Aorta (tissue), 5 donors: ENCODE measurements at places on chromosomes 7 and 10.

GRCh38 chr10:71975871-71976725 lies 11.9 kb downstream of the CHST3 start:
- DNase-seq: peak; percentile 80

DNA sequence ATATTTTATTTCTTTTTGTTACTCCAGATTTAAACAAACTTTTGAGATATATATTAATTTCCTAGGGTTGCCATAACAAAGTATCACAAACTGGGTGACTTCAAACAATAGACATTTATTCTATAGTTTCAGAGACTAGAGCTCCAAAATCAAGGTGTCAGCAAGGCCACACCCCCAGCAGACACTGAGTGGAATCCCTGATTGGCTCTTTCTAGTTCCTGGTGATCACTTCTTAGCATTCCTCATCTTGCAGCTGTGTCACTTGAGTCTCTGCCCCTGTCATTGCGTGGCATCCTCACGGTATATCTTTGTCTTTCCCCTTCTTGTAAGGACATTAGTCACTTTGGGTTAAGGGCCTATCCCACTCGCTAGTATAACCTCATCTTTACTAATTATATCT lies 7.6 kb upstream of the SLC26A3 start:
- DNase-seq: no peak

GRCh38 chr7:22481726-22482125 lies 18.3 kb downstream of the STEAP1B start:
- DNase-seq: no peak

DNA sequence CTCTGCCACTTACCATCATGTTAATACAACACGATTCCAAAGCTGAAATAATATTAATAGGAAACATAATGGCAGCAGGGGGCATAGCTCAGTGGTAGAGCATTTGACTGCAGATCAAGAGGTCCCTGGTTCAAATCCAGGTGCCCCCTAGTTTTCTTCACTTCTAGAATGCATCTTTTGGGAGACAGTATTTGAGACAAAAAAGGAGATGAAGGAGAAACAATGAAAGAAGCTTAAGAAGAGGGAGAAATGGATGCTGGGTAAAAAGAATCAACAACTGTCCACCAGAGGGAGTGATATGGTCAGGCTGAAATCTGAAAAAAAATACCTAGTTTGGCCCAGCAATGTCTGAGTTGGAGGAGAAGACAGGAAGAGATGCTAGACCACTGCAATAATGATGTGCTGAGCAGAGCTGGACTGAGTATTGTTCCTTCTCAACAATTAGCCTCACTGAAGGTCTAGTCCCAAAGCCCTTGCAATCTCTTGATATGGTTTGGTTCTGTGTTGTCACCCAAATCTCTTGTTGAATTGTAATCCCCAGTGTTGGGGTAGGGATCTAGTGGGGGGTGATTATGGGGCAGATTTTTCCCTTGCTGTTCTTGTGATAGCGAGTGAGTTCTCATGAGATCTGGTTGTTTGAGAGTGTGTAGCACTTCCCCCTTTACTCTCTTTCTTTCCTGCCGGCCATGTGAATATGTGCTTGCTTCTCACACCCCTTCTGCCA lies 48.3 kb downstream of the ZNF783 start:
- DNase-seq: no peak

- DNase-seq: no peak
Measured at GRCh38 chr10:31207636-31208035, 111.4 kb upstream of the ZEB1 start.

GRCh38 chr10:33483124-33483815 lies 148.8 kb upstream of the NRP1 start:
- DNase-seq: no peak

DNA sequence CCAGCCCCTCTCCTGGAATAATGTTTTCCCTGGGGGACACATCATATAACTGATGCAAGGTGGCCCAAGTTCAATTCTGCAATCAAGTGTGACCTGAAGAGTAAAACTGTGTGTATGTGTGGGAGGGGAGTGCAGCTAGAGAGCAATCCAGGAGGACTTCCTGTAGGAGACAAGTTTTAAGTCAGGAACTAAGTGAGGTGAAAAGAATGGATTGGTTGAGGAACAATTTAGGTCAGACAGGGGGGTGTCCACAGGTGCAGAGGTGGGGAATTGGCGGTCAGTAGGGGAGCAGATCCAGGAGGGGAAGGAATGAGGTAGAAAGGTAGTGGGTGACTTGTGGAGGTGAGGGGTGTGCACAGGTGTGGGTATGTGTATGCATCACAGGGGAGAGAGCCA lies 82.6 kb downstream of the NEURL1 start:
- no peak for DNase-seq

- no peak for DNase-seq
Measured at GRCh38 chr10:127033216-127034033, 128.2 kb downstream of the DOCK1 start.

DNA sequence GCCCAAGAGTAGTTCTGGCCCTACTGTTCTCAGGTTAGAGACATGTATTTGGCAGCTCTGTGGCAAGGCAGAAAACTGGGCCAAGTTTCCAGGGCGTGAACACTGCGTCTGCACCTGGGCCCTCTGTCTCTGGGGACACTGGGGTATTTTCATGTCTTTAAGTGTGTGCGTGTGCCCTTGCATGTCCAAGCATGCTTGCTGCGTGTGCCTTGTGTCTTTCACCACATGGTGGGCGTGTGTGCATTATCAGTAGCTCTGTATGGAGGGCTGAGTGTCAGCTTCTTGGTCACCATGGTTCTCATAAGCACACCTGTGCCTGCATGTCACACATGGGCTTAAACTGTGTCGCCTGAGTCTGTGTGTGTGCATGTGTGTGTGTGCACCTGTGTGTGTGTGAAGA lies 69.3 kb downstream of the HIPK2 start:
- DNase-seq: no peak

DNA sequence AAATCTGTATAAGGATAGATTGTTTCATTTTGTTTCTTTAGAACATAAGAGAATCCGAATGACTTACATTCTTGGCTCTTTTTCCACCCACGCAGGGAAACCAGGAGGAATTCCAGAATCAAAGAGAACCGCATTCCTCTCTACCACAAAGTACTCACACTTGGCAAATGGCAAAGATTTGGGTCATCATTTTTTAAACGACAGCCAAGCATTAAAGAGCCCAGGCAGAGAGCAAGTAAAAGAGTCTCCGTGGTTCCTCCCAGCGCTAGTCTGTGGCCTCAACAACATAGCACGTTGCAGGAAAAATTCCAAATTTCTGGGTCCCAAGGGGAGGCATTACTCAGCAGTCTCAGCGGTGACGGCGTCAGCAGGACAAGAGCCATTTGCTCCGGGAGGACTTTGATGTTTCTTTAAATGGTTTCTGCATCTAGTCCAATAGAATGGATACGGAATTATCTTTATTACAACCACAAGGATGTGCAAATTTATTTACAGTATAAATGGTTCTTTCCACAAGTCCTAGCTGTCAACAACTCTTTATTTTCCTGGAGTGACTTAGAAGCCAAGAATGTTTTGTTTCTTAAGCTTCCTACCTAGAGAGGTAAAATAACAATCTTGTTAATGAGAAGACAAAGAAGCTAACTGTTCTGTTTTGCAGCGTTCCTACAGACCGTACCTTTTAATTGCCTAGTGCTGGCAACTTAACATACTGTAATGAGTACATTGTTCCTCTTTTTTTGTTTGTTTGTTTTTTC lies 232.5 kb downstream of the SKIDA1 start:
- DNase-seq: peak; percentile 78

- no peak for DNase-seq
Measured at GRCh38 chr10:7261351-7261750, 149.5 kb downstream of the SFMBT2 start.

- DNase-seq: no peak
Measured at GRCh38 chr10:130461631-130462030, 325.4 kb downstream of the GLRX3 start.

DNA sequence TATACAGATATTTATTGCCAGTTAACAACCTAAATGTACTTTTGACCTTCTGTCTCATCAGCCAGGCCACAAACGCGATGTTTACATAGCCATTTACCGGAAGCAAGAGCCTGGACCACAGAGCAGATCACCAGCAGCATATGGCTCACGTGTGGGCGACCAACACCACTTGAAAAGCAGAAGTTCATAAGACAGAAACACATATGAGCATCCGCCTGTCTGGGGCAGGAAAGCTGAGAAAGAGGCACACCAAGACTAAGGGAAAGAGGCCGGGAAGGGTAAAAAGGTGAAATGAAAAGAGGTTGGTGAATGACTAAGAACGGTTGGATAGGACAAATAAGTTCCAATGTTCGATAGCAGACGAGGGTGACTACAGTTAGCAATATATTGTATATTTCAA lies 1.3 kb downstream of the ABCB1 start:
- no peak for DNase-seq

GRCh38 chr7:12211054-12211710 lies at the start of gene TMEM106B:
Gene TMEM106B (plus strand): TSS chr7:12211294. CDS start chr7:12214811, 3,517 bp downstream.
- DNase-seq: peak; percentile 99

DNA sequence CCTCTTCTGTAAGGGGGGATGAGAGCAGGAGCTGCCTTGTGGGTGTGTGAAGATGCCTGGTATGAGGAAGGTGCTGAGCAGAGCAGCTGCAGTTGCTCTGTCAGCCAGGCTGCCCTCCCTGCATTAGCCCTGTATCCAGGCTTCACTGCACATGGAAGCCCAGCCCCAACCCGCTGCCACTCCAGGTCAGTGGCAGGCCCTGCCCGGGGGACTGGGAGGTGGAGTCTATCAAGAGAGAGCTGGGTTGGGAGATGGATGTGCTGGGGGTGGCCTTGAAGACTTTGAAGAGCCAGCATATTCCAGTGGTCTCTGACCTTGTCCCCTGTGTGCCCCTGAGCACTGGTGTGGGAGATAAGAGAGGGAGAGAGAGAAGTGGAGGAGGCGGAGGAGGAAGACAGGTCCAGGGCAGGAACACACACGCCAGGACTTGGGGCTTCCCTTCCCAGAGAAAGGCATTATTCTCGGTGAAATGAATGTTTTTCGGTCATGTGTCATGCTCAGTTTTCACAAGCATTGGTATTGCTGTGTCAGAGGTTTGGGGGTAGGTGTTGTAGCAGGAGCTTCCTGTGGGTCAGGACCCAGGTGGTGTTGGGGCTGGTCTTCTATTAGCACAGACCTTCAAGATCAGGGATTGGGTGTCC lies 2.6 kb downstream of the PPIF start:
- DNase-seq: peak; percentile 32

DNA sequence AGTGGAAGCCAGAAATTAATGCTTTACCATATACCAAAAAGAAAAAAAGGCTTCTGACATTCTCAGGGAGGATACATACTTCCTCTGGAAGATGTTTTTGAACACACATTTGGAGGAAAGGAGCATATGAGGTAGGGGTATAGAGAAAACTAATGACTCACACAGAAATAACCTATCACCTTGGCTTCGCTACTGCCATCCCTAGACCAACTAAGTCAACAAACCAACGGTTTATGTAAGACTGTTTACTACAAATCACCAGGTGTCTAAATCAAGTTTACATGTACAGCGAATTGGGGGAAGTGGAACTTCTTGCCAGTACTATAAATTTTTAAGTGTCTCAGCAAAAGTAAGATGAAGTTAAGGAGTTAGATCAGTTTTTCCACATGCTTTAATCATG lies 96.9 kb downstream of the NT5C2 start:
- DNase-seq: no peak

- DNase-seq: no peak
Measured at GRCh38 chr10:11555556-11555955, 55.9 kb downstream of the USP6NL start.

DNA sequence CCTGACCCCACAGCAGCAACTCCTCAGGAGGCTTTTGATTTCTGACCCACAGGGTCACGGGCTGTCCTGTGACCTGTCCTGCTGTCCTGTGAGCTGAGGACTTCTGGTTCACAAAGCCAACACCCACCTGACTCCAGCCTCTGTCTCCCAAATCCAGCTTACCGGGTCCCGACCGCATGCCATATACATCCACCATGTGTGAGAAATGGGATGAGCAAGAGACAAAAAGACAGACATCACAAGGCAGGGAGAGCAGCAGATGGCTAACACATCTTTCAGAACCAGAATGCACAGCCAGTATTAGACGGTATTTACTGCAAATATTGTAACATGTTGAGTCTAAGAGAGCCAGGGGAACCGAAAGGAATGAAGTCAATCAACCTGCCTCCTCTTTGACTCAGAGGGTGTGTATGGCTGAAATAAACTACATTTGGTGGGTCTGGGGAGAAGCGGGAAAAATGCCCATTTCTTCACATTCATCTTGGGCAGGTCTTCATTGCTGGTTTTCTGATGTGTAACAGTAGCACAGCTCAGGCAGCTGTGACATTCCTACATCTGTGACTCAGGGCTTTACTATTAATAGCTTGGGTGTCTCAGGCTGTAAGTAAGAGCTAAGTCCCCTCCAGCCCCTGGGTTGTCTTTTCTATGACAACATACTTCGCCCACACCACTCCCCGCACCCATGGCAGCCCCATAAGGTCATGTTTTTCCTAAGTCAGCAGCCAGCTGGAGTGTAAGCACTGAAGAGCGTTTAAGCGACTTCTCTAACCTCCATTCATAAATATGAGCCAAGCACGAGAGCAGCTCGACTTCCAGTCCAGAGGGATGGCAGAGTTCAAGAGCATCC lies 25.0 kb downstream of the ABLIM1 start:
- peak; percentile 81 for DNase-seq

DNA sequence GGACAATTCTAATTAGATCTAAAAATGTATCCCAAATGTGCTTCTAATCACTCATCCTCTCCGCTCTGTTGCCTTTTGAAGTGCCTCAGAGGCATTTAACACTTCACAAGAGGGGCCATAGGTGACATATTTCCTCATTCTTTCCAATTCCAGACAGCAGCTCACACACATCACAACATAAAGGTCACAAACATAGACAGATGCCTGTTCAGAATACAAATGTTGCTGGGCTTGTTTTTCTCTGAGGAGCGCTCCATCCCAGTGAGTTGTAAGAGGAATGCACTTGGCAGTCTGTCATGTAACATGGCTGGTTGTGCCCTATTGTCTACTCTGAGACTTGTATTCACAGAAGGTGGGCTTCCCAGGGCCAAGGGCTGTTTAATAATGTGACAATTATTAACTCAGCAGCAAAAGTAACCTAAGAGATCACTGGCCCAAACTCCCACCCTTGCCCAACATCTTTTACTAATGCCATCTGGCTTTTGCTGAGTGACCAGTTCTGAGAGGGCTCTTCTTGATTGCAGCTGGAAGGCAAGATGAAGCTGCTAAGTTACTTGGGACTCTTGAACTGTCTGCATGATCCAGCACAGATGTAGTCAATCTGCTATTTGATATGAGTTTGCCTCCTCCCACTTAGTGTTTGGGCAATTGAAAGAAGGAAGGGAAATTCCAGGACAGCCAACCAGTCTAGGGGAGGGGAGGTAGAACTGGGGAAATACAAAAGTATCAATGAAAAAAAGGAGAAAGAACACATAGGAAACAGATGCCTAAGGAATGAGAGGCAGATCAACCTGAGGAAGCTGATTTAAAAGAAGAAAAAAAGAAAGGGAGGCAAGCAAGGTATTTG lies 13.6 kb downstream of the PON2 start:
- DNase-seq: no peak

DNA sequence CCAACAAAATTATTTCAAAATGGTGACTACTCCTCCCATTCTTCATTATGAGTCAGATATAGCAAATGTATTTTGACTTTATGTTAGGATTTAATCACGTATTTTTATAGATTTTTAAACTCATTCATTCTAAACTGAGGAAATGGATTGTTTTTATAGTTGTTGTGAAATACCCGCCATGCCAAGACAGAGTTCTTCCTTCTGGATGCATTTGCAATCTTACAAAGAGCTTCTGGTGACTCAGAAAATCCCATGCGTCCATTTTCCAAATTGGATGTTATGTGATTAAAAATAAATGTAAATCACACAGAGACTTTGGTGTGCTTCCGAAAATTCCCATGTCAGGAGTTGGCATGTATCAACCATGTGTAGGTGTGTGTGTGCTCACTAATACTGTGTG lies 179.3 kb downstream of the TRIL start:
- no peak for DNase-seq

- no peak for DNase-seq
Measured at GRCh38 chr10:13139150-13139549, 22.2 kb upstream of the MCM10 start.
